Karpas-422 (cell line): ENCODE measurements at places on chromosomes 16 and 17.

DNA sequence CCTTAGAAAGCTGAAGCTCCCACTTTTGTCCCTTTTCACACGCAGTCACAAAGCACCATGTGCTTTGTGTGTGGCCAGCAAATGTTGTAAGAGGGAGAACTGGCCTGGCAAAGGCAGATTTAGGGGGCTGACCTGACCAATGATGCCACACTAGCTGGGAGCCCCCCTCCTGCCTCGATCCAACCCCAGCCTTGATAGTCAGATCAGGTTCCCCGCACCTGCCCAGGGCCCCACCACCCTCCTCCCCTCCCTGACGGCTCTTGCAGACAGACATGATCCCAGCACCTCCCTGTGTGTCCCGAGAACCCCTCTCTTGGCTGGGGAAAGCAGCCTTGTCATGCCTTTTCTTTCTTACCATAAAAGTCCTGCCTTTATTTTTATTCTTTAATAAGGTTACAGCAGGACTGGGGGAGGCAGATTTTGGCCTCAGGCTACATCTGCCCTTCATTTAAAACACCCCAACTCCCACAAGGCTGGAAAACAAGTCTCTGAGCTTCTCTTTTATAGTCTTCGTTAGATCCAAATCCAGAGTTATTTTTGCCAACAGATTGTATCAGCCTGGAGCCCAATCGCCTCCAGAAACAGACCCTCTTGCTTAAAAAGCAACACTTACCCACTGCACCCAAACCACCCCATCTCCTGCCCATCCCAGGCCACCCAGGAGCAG, 201.8 kb upstream of the CDH5 start:
- DNase-seq: no peak

GRCh38 chr16:25633549-25633948, 58.2 kb upstream of the HS3ST4 start:
- DNase-seq: no peak

GRCh38 chr16:17343728-17344127, 127.0 kb downstream of the XYLT1 start:
- DNase-seq: no peak

DNA sequence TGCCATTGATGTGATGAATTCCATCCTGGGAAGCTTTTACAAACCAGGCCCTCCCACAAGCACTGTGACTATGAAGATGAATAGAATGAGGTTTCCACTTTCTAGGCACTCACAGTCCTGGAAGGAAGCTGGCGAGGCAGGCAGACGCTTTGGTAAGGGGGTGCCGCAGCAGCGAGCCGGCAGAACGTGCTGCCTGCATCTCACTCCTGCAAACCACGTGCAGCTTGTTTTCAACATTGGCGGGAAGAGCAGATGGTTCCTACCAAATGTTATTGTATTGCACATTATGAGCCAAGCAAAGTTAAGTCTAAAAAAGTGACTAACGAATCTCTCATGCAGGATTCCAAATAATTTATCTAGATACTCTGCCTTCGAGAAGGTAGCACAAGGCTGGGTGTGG, 3.7 kb upstream of the DNAI2 start:
- no peak for DNase-seq

DNA sequence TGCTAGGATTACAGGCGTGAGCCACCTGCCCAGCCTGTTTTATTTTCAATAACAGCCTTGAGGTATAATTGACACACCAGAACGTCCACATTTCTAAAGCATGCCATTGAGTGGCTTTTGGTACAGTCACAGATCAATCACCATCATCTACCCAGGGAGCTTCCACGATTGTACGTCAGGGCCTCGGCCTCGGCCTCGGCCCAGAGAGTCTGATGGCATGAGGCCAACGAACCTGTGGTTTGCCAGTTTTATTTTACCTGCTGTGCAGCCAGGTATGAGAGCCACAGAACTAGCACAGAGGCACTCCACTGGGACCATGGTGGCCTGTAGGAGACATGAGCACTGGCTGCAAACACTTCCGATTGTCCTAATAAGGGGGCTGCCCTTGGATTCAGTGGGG, 8.3 kb downstream of the UBALD1 start:
- no peak for DNase-seq

DNA sequence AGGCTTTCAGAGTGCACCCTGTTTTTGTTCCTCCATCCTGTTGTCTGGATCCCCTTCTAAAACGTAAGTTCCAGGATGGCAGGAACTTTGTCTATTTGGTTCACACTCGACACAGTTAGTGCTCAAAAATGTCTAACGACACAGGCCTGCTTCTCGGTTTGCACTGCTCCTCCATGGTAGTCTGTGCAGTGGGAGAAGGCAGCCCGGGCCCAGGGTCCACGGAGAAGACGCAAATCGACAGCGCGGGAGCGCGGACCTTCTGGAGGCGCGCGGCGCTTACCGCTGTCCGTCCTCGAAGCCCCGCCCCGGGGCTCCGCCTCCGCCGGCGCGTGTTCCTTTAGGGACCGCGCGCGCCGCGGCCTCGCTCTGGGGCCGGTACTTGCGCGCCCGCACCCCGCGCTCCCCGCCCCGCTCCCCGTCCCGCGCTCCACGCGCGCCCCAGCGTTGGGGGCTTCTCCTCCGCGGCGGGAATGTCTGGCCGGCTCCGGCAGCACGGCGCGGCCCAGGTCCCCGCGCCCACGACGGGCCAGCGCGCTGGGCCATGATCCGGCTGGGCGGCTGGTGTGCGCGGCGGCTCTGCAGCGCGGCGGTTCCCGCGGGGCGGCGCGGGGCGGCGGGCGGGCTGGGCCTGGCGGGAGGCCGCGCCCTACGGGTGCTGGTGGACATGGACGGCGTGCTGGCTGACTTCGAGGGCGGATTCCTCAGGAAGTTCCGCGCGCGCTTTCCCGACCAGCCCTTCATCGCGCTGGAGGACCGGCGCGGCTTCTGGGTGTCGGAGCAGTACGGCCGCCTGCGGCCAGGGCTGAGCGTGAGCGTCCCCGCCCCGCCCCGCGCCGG, at the start of gene NT5M:
Gene NT5M, plus strand, starts transcription at position 364 of the 837 bp plus-strand sequence. Its CDS starts 178 bp downstream, at position 542.
- DNase-seq: peak; percentile 96
